ENCODE measurements at places on chromosomes 12 and 14.

DNA sequence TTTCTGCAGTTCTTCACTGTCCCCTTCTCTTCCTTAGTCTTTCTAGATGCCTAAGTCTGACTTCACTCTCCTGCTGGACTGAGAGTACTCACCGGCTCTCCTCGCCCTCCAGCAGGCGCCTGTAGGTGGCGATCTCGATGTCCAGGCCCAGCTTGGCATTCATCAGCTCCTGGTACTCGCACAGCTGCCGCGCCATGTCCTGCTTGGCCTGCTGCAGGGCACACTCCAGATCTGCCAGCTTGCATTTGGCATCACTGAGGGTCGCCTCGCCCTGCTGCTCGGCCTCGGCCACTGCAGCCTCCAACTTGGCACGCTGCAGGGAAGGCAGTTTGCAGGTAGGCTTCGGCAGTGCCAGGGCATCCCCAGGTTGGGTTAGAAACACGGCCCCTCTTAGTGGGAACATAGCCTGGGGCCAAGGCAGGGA lies 5.2 kb downstream of the KRT84 start:
- DNase-seq, result peak; percentile 31

DNA sequence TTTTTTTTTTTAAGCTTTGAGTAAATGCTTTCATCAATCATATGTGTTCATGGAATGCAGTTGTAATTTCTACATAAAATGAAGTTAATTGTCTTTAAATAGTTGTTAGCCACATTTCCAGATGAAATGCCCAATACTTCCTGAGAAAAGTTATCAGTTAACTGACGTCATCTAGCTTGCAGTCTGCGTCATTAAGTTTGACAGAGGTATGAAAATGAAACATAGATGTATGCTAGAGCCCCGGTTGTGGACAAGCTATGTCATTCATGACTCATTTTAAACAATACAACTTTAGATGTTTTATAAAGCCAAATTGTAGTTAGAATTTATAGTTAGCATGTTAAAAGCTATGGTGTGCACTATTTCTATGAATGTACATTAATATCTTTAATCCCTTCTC lies 90.7 kb downstream of the PLEKHA5 start:
- DNase-seq, result no peak

- no peak for DNase-seq
These were observed 67.7 kb upstream of the CPM start for GRCh38 chr12:69000540-69001243.

GRCh38 chr12:68880660-68881325 lies 52.2 kb downstream of the CPM start:
- DNase-seq, result no peak

GRCh38 chr12:118560733-118561132 lies 184.4 kb downstream of the SUDS3 start:
- no peak for DNase-seq

GRCh38 chr14:100698066-100698465 lies 28.6 kb upstream of the DLK1 start:
- DNase-seq, result no peak

DNA sequence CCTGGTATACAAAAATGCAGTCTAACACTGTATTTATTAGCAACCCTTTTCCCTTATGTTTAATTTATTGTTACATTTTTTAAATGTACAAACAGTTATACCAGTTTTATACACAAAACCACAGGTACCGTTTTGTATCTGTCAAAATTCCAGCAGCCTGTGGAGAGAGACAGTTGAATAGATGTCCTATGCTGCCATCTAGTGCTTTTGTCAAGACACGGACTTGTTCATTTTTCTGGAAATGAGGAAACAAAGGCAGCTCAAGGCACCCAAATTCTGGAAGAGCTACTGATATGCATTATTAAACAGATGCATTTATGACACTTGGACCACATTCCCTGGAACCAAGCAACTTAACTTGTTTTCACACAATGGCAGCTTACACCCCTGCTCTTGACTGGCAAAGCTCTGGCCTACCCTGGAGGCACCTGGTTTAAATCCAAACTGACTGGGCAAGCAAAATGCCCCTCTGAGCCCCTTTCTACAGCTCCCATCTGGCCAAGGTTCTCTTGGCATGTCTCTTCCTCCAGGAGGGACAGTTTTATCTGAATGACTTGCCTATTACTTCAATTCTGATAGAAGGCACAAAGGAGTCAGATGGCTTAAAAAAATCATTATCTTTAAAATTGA lies 286.9 kb upstream of the PRKD1 start:
- DNase-seq, result peak; percentile 35

- peak; percentile 69 for DNase-seq
These were observed 84.4 kb downstream of the PPP2R5C start for GRCh38 chr14:101845896-101846295.

DNA sequence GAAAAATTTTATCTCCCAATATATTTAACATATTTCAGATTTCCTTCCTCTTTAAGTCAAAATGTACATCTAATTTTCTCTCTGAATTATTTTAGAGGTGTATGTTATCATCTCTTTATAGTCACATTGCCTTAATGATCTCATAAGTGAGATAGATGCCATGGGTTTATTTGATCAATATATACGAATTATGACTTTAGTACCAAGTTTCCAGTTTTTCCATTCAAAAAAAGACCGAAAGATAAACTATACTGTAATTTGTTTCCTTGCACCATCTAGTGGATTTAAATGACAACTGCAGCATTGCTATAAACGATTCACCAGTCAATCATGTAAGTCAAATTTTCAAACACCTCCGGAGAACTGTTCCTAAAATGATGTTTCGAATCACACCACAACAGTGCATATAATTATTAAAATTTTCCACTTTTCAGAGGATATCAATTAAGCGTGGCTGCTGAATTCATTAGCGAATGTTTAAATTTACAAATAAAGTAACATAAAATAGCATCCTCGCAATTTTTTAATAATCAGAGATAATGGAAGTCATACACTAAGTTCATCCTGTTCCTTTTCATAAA lies 419 bp upstream of the ATXN7L3B start:
- DNase-seq, result peak; percentile 75

DNA sequence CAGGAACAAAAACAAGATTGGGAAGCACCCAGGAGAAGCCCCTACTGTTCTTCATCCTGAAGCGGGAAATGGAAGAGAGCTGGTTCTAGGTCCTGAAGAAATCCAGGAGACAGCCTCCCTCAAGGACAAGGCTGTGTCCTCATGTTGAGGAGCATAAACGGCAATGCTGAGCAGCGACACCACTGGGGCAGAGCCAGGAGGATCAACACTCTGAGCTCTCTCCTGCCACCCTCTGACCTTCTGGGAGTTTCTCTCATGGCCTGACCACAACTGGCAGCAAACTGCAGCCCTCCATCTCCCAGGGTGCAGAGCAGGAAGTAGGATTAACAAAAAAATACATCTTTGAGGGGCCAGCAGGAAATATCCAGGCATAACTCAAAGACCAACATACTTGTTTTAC lies 1292.2 kb upstream of the TMEM132C start:
- no peak for DNase-seq

DNA sequence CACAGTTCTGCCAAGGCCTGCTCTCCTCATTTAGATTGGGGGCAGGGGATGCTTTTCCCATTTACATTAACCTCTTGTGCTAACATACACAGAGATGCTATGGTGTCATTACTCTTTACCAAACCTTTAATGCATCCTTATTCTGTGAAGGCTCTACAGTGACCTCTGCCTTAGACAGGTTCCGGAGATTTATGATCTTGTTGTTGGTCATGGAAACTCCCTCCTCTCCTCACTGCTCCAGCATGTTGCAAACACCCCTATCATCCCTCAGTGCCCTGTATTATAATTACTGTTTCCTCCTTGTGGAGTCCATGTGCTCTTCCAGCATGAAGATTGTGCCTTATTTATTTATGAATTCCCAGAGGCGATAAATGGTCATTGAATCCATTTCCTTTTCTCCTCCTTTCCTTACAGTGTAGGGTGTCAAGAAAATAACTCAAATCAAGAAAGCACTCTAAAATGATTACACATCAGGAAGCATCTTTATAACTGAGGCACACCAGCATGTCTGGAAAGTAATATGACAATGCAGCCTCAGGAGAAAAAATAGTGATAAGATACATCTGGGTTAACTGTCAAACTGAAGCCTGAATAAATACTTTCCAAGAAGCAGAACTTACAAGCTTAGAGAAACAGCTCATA lies 37.8 kb downstream of the RTN1 start:
- DNase-seq, result no peak

- DNase-seq, result no peak
These were observed 84.7 kb upstream of the LGR5 start for GRCh38 chr12:71354871-71355270.

DNA sequence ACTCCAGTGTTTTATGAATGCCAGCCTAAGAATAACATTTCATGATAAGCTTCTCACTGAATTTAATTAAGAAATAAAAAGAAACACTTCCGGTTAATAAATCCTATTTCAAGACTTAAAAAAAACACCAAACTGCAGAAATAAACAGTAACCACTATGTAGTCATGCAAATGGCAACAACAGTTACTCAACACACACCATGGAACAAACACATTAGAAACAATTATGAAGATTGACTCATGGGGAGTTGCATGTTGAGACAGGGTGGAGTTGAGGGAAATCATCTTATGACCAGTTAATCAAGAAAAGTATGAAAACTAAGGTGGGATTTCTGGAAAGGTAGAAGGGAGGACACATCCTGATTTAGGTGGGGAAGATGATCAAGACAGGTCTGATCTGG lies 52.7 kb downstream of the PLBD1 start:
- no peak for DNase-seq

- no peak for DNase-seq
These were observed 21.4 kb downstream of the TEAD4 start for GRCh38 chr12:2980630-2981029.

DNA sequence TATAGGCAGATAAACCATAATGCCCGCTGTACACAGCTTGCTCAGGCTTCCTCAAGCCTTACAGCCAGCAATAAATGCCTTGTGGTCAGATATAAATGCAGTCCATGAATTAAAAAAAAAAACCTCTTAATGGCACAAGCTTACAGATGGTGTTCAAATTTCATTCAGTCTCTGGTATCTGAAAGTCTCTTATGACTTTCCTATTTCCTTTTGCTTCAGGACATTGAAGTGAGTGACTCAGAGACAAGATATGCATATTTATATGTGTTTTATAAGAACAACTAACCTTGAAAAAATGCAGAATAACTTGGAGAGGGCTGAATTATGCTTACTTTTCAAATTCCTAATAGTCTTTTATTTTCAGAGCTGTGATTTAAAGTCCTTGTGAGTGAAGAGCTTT lies 426.9 kb upstream of the MIS18BP1 start:
- no peak for DNase-seq

- DNase-seq, result no peak
These were observed 140.4 kb upstream of the FRMD6 start for GRCh38 chr14:51511265-51511664.

- DNase-seq, result no peak
These were observed 13.0 kb upstream of the TRAF3 start for GRCh38 chr14:102764220-102764671.

GRCh38 chr12:65126482-65126881 lies 5.4 kb upstream of the WIF1 start:
- no peak for DNase-seq

GRCh38 chr14:93114068-93114710 lies 1.5 kb downstream of the ITPK1 start:
- peak; percentile 55 for DNase-seq

- DNase-seq, result no peak
These were observed 44.5 kb downstream of the LRRC9 start for GRCh38 chr14:59964251-59965007.

GRCh38 chr14:68794851-68795596 lies 2.2 kb upstream of the ZFP36L1 start:
- DNase-seq, result peak; percentile 51

GRCh38 chr12:64192644-64193444 lies 29.3 kb downstream of the KICS2 start:
- no peak for DNase-seq
